ENCODE measurements at places on chromosomes 4 and X. TPM values are rescaled to one million over a fixed set of nuclear protein-coding genes. Genes with fewer than 3 reads are reported as not detected.

Gene MGAT4D
- not detected for polyA plus RNA-seq

Gene CCDC110
- polyA plus RNA-seq = 1.2 TPM

Gene SSX4B
- not detected for polyA plus RNA-seq

Gene TBC1D9
- 49.0 TPM for polyA plus RNA-seq

Gene P2RY4
- polyA plus RNA-seq = not detected

Gene HDX
- 5.8 TPM for polyA plus RNA-seq
